ENCODE measurements at places on chromosomes 11 and 22.

- DNase-seq, result no peak
Measured at GRCh38 chr11:119964136-119965025, 173.5 kb downstream of the TRIM29 start.

- no peak for DNase-seq
Measured at GRCh38 chr11:62542111-62542745, 4.4 kb downstream of the AHNAK start.

DNA sequence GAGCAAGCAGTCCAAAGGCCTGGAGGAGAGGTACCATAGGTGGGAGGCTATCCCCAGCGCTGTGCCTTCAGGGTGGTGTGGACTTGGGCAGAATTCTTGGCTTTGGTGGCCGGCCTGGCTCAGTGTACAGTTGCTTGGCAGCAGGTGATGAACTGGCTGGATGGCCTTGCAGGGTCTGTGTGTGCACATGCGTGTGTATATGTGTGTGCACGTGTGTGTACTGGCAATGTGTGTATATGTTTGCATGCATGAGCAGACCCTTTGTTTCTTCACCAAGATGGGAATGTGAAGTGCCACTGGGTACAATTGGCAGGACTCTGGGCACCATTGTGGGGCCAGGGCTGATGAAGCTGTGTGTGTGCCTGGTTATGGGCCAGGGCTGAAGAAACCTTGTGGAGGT lies 53.0 kb downstream of the CEP164 start:
- DNase-seq, result no peak

GRCh38 chr11:133497477-133498140 lies 34.7 kb downstream of the OPCML start:
- DNase-seq, result no peak

DNA sequence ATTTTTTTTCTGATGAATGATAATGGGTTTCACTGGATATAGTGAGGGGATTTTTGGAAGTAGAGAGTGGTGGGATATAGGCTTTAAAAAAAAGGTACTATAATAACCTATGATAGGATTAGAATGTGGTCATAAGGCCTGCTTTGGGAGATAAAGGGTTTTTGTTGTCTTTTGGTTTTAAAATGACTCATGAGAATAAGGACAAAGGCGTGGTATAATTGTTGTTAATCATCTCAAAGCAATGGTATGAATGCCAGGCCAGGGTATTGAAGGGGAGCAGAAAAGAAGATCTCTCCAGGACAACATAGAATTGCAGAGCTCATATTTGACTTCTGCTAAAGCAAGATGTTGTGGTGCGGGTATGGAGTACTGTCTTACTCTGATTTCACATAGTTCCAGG lies 579.4 kb downstream of the JRKL start:
- DNase-seq, result no peak

- DNase-seq, result no peak
Measured at GRCh38 chr11:110087812-110088534, 5.2 kb upstream of the ZC3H12C start.

GRCh38 chr22:49792107-49792506 lies 35.6 kb downstream of the BRD1 start:
- no peak for DNase-seq

GRCh38 chr22:23467721-23468294 lies 112.3 kb downstream of the IGLL1 start:
- no peak for DNase-seq

GRCh38 chr22:19478901-19479354 lies at the start of gene UFD1:
UFD1 (minus strand) TSS chr22:19479193; CDS start chr22:19479085, 108 bp downstream.
- peak; percentile 82 for DNase-seq

DNA sequence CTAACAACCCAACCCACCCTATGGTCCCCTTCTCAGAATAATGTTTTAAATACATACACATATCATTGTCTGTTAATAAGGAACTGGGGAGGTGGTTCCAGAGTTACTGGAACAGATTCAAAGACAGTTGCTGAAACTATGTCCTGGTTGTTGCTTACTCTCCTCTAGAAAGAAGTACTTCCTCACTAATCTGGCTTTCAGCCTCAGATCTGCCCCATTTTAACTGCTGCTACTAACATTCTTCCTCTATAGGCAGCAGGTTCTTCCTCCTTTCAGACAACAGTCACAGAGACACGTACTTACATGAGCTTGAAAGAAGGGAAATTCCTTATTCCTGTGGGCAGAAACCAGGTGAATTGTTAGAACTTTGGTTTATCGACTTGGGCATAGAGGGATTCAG lies 8.1 kb upstream of the NEU3 start:
- no peak for DNase-seq

- DNase-seq, result no peak
Measured at GRCh38 chr11:102012946-102013345, 34.3 kb upstream of the CFAP300 start.

DNA sequence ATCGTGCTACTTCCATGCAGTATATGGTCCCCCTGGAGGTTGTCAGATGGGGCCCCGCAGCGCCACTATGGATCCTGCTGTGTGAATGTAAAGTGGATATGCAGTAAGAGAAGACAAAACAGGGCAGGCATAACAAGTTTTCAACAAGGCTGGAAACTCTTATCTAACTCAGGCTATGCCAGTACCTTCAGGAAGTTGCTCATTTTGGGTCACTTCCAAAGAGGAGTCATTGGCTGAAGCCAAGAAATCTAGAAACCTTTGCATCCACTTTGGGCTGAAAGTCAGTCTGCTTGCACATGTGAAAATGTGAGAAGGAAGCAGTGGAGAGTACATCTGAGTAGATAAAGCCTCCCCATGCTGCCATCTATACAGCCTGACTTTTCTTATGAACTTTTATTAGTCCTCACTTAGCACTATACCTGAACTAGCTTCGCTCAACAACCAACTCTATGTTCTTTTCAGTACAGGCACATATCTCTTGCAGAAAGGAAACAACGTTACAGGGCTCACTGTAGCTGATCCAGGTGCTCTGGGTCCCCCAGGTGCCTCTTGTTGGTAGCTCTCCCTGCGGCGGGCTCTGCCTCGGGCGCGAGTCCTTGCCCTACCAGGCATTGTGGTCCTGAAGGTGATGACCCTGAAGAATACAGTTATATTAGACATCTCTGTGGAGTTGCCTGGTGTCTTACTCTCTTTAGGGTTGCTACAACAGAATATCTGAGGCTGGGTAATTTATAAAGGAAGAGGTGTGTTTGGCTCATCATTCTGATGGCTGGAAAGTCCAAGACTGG lies 12.4 kb downstream of the PIWIL3 start:
- no peak for DNase-seq

DNA sequence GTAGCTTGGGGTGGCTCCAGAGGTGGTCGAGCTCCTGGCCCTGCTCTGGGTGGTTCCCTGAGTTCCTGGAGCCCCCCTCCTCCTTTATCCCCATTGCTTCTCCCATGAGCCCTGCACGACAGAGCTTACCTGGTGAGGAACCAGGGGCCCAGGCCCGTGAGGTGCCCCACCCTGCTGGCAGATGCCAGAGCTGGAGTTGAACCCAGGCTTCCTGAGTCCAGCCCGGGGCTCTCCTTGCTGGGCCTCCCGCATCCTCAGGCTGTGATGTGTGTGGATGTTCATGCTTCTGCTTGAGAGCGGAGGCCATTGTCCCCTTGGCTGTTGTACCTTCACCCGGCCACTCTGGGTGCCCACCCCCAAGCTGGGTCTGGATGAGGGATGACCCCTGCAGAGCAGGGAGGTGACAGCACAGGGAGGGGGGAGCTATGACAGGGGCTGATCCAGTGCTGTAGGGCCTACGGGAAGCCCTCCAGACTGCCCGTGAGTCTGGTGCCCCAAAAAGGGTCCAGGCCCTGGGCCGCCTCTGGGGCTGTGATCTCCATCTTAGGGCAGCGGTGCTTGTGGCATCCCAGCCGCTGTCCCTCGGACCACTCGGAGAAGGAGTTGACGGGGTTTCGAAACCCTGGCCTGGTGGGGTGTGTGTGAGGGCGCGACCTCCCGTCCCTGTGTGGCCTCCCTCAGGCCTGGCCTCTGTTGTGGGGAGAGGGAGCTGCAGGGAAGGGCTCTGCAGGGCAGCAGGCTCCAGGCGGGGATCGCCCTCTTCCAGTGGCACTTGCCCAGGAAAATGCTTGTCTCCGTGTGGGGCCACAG lies 14.4 kb downstream of the MPPED1 start:
- DNase-seq, result no peak

DNA sequence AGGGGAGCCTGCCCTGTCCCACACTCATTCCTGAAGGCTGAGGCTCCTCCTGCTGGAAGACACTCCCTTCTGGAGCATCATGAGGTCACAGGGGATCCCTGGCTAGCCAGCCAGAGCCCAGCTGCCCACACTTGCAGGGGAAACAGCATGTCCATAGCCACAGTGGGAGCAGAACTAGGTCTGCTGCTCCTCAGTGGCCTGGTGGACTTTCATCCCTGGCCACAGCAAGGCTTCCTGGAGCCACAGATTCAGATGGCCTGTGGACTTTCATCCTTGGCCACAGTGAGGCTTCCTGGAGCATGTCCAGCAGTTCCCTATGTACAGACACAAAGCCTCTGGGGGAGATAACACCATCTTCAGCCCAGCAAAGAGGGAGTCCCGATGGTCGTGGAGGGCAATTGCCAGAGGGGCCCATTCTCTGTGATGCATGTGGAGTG lies 5.9 kb upstream of the APOL6 start:
- DNase-seq, result no peak

GRCh38 chr22:27714068-27714467 lies 87.5 kb downstream of the MN1 start:
- DNase-seq, result no peak

GRCh38 chr22:38172832-38173640 lies 8.6 kb downstream of the PLA2G6 start:
- no peak for DNase-seq

DNA sequence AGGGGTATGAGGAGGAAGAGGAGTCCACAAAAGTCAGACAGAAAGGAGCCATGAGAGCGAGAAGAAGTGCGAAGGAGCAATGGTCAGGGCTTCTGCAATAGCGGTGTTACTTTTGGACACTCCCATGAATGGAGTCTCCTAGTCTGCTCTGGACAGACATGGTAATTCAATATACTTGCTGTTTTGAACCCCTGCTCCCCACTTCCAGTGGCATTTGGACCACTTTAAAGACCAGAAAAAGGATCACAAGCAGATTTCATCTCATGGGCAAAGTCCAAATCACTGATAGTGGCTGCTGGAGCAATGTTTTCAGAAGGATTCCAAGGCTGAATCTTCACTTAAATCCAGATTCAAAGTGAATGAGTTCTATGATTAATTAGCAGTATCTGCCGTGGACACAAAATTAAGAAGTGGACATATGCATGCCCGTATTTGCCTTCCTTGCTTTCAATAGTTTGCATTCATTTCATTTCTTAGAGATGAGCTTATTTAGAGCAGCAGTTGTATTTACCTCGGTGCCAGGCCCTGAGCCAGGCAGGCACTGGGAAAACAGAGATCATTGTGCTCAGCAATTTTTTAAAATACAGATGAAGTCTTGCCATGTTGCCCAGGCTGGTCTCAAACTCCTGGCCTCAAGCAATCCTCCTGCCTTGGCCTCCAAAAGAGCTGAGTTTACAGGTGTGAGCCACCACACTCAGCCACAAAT lies 72.0 kb downstream of the SLC1A2 start:
- no peak for DNase-seq

GRCh38 chr22:30506507-30506968 lies 1.0 kb upstream of the SEC14L4 start:
- DNase-seq, result no peak

DNA sequence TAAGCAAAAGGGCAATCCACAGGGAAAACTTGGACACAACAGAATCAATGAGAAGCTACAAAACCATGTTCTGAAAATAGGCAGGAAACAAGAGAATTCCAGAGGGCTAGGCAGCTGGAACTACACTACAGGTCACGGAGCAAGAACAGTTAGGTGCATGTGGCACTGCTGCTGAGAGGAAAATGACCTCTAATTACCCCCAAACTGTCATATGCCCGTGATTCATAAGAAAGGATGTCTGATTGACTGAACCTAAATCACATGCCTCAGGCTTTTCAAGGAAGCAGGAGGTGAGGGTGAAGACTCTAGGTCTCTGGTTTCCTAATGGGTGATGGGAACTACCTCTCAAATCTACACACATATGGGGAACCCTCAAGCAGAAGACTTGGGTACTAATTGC lies 17.9 kb upstream of the RRAS2 start:
- no peak for DNase-seq

GRCh38 chr11:708511-708910 lies 2.5 kb downstream of the EPS8L2 start:
- DNase-seq, result no peak

GRCh38 chr11:8102296-8102915 lies 21.4 kb downstream of the TUB start:
- no peak for DNase-seq

DNA sequence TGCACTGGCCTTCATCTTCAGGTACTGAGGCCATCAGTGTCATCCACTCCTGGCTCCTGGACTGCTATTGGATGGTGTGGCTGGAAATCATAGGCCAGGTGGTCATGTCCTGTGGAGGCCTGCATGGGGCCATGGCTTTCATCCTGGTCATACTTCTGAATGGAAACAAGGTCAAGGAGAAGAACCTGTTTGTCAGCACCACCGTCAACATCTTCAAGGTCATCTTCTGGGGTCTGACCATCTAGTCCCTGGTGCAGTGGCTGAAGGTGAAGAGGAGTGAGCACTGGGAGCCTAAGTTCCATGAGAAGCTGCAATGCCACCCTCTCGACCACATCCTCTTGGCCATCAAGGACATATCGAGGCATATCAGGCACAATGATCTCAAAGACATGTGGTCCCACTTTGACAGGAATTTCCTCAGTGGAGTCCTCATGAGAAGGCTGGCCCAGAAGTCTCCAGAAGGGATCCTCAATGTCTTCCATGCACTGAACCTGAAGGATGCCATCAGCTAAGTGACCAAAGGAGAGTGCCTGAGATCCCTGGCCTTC lies 120.0 kb upstream of the SERPIND1 start:
- DNase-seq, result no peak

GRCh38 chr11:615504-616319 lies at the start of gene IRF7:
IRF7 (minus strand) TSS chr11:615950; CDS start chr11:615364, 586 bp downstream.
- no peak for DNase-seq

DNA sequence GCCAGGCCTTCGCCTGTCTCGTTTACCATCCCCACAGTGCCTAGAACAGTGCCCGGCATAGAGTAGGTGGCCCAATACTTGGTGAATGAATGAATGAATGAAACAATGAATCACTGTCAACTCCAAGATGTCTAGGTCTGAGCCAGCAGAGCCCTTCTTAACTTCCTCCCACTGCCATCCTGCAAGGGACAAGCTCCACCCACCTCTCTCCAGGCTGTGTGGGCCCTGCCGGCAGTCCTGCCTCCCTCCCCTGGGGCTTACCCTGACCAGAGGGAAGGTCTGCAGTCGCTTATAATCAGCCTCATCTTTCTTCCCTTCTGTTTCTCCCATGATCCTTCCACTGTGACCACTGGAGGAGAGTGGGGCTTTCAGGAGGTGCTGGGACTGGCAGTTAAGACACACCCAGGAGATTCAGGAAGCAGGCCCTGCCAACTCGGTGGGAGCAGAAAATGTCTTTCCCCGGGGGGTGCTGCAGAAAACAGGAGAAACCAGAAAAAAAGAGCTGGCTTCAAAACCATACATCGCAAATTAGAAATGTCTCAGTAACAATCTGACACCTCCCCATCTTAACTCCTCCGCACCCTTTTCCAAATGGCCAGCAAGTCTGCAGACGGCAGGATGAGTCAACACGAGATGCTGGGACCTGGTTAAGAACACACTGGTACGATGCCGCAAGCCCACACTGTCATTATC lies 11.4 kb downstream of the DNAL4 start:
- DNase-seq, result no peak

GRCh38 chr22:31951194-31952093 lies 7.1 kb downstream of the YWHAH start:
- DNase-seq, result no peak
